ACHN (cell line): ENCODE measurements at places on chromosomes 4 and X.

DNA sequence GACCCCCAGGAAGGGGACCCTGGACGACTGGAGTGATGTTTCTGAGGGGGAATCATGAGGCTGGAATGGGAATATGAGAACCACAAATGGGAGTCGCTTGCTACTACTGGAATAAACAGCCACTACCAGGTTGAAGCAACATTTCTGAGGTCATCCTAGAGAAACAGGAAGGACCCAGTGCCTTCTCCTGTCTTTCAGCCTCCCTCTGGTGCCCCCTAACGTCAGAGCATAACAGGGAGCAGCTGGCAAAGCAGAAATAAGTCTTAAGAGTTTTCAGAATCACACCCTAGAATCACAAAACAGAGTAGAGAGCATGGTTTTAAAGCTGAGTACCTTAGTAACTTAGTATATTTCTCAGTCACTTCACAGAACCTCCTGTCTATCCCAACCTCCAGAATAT is 347.8 kb upstream of the PITX2 start:
- DNase-seq = peak; percentile 57

- DNase-seq = no peak
Measured at GRCh38 chrX:57417827-57418226, 131.3 kb downstream of the FAAH2 start.

DNA sequence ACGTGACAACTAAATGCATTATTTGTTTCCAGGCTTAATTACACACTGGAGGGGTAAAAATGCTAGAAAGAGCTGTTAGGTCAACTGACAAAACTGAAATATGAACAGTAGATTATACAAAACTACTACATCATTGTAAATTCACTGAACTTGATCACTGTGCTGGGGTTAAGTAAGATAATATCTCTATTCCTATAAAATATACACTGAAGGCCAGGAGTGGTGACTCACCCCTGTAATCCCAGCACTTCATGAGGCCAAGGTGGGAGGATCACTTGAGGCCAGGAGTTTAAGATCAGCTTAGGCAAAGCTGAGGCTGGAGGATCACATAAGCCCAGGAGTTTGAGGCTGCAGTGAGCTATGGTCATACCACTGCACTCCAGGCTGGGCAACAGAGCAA is 31.8 kb upstream of the NKX6-1 start:
- DNase-seq = no peak

- no peak for DNase-seq
Measured at GRCh38 chr4:78222575-78223186, 165.6 kb downstream of the FRAS1 start.

DNA sequence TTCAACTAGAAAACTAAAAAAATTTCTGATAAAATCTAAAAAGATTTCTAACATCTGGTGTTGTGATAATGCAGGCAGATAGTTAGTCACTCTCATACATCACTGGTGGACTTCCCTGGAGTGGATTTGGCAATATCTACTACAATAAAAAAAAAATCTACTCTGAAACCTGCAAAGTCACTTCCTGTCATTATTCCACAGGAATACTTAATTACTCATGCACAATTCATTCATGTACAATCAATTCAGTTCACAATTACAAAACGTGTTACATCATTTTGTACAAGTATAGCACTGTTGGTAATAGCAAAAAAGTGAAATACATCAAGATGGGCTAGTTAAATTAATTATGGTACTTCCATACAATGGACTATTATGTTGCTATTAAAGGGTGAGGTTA is 16.5 kb upstream of the RHOH start:
- DNase-seq = no peak

GRCh38 chr4:3747581-3747904 is 18.6 kb upstream of the ADRA2C start:
- peak; percentile 8 for DNase-seq

DNA sequence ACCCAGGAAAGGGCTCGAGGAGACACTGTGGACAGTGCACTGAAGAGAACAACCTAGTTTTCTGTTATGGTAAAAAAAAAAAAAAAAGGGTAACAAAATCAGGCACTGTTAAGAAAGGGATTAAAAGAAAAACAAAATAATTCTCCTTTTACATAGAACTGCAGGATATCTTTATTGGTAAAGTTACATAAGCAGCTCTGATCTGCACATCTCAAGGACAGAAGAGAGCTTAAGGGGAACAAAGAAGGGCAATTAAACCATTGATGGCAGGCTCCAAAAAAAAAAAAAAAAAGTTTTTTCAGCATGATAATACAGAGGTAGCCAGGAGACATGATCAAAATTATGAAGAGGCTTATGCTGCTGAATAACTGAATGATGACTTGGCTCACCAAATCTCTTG is 85.0 kb downstream of the HDAC8 start:
- DNase-seq = no peak

DNA sequence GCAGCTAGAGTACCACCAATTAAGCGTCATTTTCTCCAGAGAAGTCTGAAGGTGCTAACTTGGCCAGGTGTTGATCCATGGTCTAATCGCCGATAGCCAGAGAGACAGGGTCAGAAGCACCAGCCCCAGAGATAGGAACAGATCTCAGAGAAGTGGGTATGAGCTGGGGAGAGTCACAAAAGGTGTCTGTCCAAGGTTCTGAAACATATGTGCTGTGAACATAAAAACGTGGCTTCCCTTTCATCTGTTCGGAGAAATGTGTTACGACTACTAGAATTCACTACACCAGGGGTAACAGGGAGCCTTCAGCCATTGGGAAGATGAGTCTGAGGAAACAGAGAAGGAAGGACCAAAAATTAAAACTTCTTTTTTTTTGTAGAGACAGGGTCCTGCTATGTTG is 91.3 kb downstream of the FBXL5 start:
- DNase-seq = no peak

DNA sequence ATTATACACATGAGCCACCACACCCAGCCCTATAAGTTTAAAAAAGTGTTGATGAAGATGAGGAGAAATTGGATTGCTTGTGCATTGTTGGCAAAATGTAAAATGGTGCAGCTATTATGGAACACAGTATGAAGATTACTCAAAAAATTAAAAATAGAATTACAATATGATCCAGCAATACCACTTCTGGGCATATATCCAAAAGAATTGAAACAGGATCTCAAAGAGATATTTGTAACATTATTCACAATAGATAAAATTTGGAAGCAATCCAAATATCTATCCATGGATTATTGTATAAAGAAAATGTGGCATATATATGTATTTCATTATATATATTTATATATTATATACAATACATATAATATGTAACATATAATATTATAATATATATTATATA is 515.6 kb upstream of the GNPDA2 start:
- DNase-seq = no peak

GRCh38 chrX:47595716-47596251 is 13.5 kb downstream of the TIMP1 start:
- DNase-seq = no peak

- no peak for DNase-seq
Measured at GRCh38 chr4:122131562-122132157, 20.5 kb upstream of the BLTP1 start.

GRCh38 chr4:123922847-123923246 is 526.3 kb downstream of the SPRY1 start:
- no peak for DNase-seq

DNA sequence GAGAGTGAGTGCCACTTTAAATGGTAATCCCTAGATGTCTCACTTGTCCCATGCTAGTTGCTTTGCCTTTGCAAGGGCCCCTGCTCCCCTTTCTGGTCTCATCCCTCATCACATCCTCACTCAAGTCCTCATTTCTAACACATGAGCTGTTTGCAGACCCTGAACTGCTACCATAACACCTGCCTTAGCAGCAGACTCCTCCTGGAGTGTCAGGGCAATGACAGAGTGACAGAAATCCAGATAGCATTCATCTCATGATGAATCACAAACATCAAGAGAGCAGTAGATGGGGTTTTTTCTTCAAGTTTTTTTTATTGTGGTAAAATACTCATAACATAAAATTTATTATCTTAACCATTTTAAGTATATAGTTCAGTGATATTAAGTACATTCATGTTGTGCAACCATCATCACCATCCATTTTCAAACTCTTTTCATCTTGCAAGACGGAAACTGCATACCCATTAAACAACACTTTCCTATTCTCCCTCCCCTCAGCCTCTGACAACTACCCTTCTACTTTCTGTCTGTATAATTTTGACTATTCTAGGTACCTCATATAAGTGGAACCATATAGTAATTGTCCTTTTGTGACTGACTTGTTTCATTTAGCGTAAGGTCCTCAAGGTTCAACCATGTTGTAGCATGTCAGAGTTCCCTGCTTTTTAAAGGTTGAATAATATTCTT is 133.2 kb upstream of the RPS6KA3 start:
- DNase-seq = no peak

GRCh38 chr4:118680808-118681207 is 4.4 kb upstream of the METTL14 start:
- DNase-seq = no peak

- DNase-seq = no peak
Measured at GRCh38 chrX:117977526-117977925, 139.1 kb downstream of the KLHL13 start.

DNA sequence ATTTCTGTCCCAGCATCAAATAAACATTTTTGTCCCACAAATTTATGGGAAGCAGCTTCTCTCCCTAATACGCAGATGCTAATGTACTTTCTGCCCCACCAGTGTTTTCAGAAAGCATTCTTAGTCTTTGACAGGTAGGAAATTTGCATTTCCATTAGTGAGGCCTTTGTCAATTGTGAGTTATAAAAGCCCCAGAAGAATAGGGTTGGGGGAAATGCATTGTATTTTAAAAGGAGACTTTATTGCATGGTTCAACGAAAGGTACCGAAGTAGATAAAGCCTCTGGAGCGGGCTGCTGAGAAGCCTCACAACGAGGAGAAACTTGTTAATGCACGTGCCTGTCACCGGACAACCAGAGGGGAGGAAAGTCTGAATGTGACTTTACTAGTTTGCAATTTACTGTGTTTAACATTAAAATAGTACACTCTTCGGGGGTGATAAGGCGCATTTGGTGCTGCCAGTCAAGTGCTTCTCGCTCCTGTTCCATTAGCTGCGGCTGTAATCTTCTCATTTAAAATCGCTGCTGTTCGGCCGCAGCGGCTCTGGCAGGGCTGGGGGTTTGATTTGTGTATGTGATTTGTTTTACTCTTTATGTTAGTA is 63.4 kb downstream of the DCTD start:
- DNase-seq = no peak

DNA sequence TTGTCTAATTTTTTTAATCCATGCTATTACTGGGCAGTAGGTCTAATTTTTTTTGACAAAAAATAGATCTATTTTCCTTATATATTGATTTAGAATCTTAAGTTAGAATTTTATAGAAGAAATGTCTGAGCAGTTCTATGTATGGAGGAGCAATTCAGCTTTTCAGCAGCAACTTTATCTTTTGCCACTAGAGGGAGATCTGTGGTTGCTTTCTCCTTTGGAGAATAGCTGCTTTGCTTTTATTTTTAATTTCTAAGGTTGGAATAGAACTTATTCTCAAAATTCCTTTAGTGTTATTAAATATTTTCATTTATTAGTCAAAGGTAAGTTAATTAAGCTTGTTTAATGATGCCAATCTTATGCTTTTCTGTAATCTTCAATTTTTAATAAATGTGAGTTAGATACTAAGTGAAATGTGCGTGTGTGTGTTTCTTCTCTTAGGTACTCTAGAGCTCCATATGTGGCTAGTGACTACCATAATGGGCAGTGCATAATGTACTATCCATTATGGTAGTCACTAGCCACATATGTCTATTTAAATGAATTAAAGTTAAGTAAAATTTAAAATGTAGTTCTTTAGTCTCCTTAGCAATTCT is 29.3 kb downstream of the FAM199X start:
- peak; percentile 30 for DNase-seq

DNA sequence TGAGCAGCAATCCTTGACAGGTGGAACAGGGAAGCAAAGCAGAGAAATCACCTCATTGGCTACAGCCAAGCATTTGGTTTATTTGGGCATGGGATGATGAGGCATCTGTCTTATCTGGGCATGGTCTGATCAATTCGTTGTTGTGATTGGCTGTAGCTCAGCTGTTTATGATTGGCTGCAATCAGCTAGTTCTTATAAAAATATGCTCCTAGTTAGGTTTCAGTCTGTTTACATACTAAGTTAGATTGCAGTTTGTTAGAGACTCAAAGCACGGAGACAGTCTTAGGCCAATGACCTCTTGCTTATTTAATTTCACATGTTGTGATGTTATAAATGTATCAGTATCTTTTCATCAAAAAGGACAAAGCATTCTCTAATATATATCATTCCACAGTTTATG is 312.0 kb downstream of the PDGFC start:
- DNase-seq = no peak

DNA sequence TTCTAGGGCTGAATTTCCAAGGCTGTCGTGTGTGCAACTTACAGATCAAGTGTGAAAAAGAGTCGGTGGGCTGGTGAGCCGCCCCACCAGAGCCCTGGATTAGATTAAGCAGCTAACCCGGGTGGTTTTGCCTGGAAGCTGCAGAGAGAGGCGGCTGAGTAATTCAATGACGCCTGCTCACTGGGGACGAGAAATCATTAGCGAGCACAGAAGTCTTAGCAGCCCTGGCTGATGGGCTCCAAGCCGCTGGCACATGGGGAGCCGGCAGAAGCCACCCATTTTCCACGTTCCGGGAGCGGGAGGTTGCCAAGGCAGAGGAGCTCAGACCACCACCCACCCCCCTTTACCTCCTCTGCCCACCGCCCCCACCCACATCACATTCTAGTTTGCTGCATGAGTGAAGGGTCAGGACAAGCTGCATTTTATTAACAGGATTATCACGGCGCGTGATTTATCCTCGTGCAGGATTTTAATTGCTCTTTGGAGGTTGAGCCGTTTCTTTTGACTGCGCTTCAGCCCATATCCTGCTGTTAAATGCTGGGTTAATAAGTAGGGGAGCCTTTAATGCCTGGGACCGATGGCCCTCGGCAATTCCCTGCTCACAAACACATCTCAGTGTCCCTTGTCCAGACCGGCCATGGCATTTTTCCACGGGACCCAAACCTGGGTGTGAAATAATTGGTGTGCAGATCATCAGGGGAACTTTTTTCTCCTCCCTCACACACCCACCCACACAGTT is 19.1 kb downstream of the BCOR start:
- no peak for DNase-seq
